ENCODE measurements at places on chromosomes 2 and 18.
A peak's percentile ranks its signal among the peaks of the same experiment; 100 is the strongest.

GRCh38 chr2:157498483-157498882 is 54.6 kb upstream of the CYTIP start:
- DNase-seq, result no peak

DNA sequence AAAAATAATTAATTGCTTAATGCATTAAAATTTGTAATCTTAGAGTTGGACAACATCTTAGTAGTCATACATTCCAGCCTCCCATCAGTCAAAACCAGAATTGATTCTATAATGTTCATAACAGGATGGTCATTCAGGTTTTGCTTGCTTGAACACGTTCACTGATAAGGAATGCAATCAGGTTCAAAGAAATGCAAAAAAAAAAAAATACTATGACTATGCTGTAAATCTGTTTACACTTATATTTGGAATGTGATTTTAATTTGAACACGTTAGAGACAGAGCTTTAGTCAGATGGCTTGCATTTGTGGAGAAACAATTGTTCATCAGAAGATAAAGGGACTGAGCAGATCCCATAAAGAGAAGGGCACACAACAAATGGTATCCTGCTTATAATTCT is 131.3 kb upstream of the UNC80 start:
- no peak for DNase-seq

GRCh38 chr2:135603543-135603942 is 72.3 kb downstream of the R3HDM1 start:
- DNase-seq, result no peak

GRCh38 chr2:46239847-46240181 is 57.4 kb upstream of the EPAS1 start:
- peak; percentile 38 for DNase-seq

- no peak for DNase-seq
Observed at GRCh38 chr18:2847317-2848246, 776 bp downstream of the EMILIN2 start.

- no peak for DNase-seq
Observed at GRCh38 chr2:33581872-33582271, 17.2 kb downstream of the FAM98A start.

DNA sequence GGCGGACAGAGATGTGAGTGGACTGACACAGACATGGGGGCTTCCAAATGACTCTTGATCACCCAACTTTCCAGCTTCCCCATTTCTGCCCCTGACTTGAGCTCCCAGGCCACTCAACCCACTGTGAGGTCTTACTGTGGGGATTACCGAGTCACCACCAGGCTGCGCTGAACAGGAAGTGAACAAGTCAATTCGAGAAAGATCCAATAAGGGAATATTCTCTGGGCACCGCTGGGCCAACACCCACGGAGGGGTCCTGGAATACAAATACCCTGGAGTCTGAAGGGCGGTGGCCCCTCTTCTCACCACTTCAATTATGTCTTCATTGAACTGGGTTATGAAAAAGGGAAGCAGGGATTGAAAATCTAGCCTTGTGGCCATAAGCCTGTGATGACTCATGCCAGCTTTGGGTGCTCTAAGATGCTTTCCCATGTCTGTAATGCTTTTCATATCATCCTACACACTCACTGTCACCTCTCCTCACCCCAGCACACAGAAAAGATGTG is 37.7 kb downstream of the BCL11A start:
- DNase-seq, result no peak

DNA sequence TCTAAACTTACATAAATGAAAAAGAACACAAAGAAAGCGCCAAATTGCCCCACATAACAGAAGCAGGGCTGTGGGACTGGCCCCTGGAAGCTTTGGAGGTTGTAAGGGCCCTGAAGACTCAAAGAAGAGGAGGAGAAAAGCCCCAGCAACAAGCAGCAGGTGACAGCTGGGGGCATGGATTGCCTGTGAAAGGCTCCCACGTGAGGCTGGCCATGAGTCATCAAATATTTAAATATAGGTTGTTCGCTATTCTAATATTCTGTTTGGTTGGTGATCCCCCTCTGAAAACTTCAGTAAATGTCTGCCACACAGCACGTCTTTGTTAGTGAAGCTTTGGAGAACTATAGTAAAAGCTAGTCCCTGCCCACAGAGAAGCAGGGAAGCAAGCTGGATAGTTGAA is 132.4 kb downstream of the MREG start:
- DNase-seq, result no peak

DNA sequence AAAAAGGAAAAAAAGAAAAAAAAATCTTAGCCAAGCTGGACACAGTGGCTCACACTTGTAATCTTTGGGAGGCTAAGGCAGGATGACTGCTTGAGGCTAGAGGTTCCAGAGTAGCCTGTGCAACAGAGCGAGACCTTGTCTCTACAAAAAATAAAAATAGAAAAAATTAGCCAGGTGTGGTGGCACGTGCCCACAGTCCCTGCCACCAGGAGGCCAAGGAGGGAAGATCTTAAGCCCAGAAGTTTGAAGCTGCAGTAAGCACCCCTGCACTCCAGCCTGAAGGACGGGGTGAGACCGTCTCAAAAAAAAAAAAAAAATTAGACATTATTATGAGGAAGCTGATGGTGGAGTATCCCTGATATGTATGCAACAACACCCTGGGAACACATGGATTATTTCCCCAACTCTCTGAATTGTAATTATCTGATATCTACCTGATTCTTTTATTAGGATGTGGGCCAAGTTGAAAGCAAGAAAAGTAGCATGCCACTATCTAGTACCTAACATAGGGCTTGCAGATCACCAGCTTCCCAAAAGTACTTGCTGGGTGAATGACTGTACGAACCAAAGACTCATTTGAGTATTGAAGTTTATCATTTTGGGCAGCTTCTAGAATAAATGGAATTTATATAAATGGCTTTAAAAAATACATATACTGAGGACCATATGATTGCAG is 140.9 kb downstream of the TCF4 start:
- no peak for DNase-seq

GRCh38 chr2:179193759-179194394 is 70.8 kb downstream of the SESTD1 start:
- no peak for DNase-seq

DNA sequence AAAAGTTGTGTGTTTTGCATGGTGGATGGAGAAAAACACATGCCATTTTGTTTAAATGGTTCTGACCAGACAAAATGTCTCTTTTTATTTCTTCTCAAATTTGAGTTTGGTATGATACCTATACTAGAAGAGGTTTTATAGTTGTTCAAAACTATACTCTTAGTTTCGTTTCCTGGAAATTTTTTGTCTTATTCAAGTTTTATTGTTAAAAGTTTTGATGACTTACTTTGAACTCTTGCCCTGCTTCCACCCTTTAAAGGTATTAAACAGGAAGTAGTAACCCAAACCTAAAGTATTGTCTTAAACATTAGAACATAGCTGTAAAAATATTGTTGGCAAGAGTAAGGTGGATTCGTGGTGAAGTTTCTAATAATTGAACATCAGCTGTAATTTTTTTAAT is 98.2 kb downstream of the BABAM2 start:
- no peak for DNase-seq

GRCh38 chr2:160347269-160347863 is 146.2 kb downstream of the RBMS1 start:
- no peak for DNase-seq

DNA sequence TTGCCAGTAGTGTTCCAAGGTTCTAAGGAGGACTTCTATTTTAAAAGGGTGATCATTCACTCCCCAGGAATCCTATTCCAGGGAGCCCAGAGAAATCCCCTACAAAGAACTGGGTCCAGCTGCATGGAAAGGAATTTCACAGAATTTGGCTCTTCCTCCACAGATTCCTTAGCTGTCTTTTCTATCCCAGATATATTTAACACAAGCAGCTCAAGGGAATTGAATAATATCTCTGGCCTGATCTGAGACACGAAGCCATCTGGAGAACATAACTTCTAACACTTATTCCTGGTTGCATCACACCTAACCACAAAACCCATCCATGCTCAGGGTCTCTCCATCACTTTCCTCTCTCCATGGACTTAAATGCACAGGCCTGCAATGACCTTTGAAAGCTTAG is 306.7 kb upstream of the ACVR2A start:
- no peak for DNase-seq

- no peak for DNase-seq
Observed at GRCh38 chr2:27624943-27625342, 3.9 kb downstream of the CCDC121 start.

GRCh38 chr2:159072795-159073194 is 104.4 kb downstream of the TANC1 start:
- no peak for DNase-seq

DNA sequence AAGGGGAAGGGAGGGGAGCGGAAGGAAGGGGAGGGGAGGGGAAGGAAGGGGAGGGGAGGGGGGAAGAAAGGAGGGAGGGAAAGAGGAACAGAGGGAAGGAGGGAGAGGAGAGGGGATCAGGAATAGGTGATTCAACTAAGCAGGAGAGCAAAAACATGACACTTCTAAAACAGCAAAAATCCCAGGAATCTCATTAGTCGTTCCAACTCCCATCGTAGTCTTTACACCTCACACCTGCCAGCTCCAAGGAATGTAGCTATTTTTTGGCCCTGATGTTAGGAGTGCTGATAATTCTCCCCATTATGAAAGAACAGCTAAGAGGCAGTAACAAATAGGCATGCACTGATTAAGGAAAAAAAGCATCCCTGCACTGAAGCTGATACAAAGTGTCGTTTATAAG is 709.9 kb upstream of the PKDCC start:
- no peak for DNase-seq

DNA sequence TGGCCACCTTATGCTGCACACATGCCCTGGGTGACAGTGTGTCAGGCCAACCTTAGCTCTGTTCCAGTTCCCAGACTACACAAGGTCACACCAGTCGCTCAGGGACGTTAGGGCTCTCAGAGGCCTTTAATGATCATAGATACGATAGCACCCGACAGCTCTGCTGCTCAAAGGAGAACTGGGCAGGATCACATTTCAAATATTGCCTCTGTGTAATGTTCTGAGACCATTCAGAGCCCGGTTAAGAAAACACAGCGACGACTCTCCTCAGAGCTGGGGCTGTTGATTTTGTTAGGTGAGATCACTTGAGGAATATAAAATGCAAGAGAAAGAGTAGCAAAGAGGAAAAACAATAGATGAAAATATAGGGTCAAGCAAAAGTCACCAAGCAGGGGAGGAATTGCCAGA is 166.6 kb upstream of the TANK start:
- no peak for DNase-seq

Data from stimulated activated CD4-positive, alpha-beta T cell treated with anti-CD3 and anti-CD28 coated beads, TNF-alpha, amount 100 ng/mL, for 24 hours (primary cell).